Cardiac ventricle fibroblast (primary cell): ENCODE measurements at places on chromosomes 4 and X. TPM values are rescaled to one million over a fixed set of nuclear protein-coding genes. Genes with fewer than 3 reads are reported as not detected.

Gene CFI
- total RNA-seq = 21.2 and 23.8 TPM in 2 replicates

Gene CHRDL1
- total RNA-seq = 6.0 and 7.7 TPM in 2 replicates

Gene GC
- total RNA-seq = not detected in 2 replicates

Gene ATP11C
- 24.7 and 32.3 TPM in 2 replicates for total RNA-seq

Gene CFAP99
- not detected in 2 replicates for total RNA-seq
